Right forelimb (tissue), 1 donor: ENCODE measurements at places on chromosomes 12 and 14.
A peak's percentile ranks its signal among the peaks of the same experiment; 100 is the strongest.

DNA sequence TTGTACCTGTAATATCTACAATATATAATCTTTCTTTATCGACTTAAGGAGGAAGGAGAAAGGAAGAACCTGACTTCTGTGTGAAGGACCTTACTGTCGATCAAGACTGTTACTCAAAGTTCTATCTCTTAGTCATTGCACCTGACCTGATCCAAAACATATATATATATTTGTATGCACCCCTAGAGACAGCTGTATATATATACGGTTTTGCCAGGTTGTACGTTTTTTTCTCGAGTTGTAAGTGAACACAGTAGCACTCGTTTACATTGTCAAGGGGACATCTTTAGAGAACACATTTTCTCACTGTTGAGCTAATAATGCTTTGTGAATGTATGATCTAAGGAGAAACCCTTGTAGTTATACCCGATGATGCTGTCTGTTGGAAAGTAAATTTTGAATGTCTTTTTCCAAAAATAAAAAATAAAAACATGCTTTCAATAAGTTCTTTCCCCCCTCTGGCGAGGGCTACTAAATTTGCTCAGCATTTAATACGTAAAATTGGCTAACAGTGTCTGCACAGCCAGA lies 536 bp upstream of the SLC35E3 start:
- no peak for DNase-seq

DNA sequence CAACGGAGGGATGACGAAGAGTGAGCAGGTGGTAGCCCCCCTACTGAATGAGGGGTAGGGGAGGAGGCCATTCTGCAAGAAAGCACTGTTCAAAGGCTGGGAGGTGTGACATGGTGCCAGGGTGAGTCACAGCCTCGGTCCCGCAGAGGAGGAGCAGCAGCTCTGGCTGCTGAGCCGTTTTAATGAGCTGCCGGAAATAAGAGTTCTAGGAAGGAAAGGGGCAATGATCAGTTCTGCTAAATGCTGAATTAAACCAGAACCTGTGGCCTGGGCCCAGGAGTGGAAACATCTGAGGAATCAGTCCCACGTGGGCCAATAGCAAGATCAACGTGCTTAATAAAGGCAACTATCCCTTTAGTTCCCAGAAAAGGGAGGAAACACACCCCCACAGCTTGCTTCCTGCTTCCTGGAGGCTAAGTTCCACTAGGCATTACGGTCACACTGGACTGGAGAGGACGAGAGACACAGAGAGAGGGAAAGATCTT lies 3.6 kb downstream of the ABCD4 start:
- no peak for DNase-seq

GRCh38 chr12:77979597-77980250 lies 149.0 kb downstream of the NAV3 start:
- no peak for DNase-seq

- DNase-seq = no peak
Observed at GRCh38 chr12:113135178-113136127, at the start of gene RASAL1. Gene RASAL1, minus strand, starts transcription at chr12:113135761. Its CDS starts 299 bp downstream, at chr12:113135462.

- no peak for DNase-seq
Observed at GRCh38 chr12:113700943-113701342, 229.3 kb upstream of the LHX5 start.

DNA sequence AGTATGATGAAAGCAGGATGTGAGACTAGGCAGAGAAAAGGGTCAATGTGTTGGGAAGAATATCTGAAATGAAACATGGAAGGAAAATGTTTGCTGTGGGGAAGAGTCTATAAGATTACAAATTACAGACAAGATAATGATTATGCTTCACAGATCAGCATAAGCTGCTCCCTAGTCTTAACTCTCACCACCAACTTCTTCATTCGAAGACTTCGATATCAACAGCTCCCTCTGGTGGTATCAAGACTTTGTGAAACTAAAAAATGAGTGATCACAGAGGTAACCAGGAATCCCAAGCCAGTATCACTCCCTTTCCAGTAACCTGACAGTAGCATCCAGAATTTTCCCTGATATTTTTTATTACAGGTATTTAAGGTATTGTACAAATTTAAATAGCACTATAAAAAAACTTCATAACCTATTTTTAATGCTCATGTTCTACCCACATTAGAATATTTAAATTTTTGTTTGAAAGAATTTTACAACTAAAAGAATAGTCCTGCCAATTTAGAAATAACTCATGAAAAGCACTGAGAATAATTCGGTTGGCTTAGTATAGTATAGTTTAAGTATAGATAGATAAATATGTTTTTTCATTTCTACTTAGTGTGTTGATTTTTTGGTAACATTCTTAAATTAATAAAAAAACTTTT lies 84.4 kb downstream of the C2CD5 start:
- DNase-seq = no peak

DNA sequence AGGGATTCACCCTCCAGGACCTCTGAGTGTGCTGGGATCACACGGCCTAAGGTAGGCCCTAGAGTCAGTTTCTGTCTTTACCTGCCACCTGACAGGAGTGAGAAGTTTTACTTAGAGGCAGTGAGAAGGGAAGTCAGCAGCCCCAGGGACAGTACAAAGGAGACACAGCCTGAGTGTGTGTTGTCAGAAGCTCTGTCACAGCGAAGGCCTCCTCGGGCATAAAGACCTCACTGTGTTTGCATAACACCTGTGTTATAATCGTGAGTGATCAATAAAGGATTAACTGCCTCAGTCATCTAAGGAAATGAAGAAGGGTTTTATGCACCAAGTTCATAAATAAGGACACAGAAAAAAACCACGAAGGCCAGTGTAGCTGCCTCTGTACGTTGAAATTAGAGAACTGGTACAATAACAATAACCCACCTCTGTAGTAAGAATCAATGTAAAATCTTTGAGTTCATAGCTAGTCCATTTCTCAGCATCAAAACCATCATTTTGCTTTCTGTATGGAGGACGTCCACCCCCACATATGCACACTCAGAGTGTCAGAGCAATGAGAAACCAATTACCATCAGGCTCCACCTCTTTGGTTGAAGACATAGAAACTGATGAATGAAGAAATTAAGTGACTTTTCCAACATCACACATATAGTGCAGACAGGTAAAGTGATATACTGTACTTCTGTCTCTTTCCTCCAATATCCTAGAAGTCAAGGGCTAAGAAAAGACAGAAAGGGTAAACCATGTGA lies 159.3 kb downstream of the DAD1 start:
- no peak for DNase-seq

- no peak for DNase-seq
Observed at GRCh38 chr12:12784911-12785814, at the start of gene APOLD1. Gene APOLD1, plus strand, starts transcription at chr12:12785659. Its CDS starts 33 bp downstream, at chr12:12785692.

- DNase-seq = no peak
Observed at GRCh38 chr12:128266541-128267130, 334 bp upstream of the TMEM132C start.

DNA sequence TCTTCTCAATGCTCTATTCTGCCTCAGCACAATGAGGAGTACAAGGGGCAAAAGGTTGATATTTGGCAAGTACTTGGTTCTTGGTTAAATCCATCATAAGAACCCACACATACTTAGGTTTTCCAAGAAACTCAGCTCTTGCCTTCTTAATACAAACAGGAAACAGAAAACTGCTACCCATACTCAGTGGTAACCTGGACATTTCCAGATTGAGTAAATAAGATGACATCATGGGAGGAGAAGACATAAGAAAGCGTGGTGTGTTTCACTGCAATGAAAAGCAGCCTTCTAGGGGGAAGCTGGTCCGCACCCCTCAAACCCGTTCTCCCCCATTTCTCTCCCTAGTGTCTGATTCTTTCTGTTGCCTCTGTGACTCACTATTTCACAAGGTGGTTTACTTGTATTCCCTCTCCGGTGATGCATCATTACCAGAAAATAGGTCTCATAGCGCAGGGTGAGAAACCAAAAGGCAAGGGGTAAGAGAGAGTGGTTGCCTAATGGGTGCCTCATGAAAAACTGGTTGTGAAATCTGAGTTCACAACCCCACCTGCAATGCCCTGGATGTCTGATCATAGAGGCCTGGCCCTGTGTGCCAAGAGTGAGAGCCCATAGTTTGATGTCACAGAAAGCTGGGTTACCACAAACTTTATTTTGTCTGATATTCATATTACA lies 326.5 kb upstream of the TBX3 start:
- DNase-seq = no peak

DNA sequence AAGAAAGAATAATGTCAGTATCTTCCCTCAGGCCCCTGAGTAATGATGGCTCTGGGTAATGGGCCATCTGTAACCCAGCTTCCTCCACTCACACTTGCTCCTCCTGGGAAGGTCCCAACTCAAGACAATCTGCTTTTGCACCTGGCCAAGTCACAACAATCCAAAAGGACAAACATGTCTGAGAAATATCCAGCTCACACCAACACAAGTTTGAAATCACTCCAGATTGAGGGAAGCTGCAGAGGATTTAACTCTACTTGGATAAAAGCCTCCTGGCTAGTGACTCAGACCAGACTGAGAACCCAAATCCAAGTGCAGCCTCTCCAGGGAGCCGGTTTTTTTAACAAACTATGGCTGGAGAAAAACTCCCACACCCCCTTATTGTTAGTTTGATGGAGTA lies 34.2 kb downstream of the RTRAF start:
- no peak for DNase-seq

DNA sequence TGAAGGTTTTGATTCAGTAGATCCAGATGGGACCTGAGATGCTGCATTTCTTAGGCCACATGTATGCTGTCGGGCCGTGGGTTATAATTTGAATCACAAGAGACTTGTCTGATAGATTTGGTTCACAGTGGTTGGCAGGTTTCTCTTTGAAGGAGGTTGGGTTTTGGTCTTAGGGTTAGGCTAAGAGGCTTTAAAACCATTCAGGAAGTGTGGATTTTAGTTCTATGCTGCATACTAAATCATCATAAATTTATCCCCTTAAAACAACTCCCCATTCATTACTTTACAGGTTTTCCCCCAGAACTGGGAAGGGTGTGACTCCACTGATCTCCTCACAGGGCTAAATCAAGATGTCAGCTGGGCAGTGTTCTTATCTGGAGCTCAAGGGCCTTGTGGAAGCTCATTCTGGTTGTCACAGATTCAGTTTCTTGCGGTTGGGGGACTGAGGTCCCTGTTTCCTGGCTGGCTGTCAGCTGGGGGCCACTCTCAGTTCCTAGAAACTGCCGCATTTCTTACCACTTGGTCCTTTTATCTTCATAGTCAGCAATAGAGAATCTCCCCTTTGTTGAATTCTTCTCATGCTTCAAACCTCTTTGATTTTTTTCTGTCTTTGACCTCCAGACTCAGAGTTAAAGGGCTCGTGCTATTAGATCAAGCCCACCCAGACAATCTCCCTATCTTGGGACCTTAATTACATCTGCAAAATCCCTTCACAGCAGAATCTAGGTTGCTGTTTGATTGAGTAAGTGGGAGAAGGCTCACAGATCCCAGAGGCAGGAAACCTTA lies 20.6 kb upstream of the PCNX1 start:
- DNase-seq = no peak

DNA sequence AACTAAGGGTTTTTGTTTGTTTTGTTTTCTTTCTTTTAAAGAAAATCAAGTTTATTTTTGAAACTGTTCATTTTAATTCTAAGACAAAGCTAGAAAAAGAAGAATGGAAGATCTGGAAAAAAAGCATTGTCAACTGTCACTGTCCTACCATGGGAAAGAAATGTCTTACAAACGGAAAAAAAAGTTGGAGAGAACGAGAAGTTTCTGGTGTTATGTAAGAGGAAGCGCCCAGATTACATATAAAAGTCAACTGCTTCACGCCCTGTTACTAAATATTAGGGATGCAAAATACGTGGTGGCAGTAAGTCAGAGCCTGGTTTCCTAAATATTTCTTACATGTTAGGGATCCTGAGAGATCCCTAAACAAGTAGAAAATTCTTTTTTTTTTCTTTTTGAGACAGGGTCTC lies 14.3 kb upstream of the FBXL14 start:
- no peak for DNase-seq

GRCh38 chr14:58362798-58363412 lies 32.8 kb upstream of the TOMM20L start:
- DNase-seq = no peak

DNA sequence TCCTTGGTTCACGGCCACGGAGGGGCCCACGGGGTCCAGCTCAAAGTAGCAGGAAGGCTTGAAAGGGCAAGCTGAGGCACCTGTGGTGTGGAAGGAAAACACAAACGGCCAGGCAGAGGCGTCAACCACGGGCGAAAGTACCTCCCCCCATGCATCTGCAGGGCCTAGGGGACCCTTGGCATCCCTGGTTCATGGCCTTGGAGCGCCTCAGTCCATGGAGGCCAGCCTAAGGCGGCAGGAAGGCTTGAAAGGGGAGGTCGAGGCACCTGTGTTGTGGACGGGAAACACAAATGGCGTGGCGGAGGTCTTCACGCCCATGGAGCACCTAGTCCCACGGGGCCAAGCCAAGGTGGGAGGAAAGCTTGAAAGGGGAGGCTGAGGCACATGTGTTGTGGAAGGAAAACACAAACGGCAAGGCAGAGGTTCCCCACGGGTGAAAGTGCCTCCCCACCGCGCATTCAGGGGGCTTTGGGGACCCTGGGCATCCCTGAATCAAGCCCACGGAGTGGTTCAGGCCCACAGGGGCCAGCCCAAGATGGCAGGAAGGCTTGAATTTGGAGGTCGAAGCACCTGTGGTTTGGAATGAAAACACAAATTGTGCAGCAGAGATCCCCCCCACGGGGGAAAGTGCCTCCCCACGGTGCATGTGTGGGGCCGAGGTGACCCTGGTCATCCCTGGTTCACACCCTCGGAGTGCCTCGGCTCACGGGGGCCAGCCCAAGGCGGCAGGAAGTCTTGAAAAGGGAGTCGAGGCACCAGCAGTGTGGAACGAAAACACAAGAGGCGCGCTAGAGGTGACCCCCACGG lies 380.8 kb downstream of the ALG10 start:
- DNase-seq = peak; percentile 21

DNA sequence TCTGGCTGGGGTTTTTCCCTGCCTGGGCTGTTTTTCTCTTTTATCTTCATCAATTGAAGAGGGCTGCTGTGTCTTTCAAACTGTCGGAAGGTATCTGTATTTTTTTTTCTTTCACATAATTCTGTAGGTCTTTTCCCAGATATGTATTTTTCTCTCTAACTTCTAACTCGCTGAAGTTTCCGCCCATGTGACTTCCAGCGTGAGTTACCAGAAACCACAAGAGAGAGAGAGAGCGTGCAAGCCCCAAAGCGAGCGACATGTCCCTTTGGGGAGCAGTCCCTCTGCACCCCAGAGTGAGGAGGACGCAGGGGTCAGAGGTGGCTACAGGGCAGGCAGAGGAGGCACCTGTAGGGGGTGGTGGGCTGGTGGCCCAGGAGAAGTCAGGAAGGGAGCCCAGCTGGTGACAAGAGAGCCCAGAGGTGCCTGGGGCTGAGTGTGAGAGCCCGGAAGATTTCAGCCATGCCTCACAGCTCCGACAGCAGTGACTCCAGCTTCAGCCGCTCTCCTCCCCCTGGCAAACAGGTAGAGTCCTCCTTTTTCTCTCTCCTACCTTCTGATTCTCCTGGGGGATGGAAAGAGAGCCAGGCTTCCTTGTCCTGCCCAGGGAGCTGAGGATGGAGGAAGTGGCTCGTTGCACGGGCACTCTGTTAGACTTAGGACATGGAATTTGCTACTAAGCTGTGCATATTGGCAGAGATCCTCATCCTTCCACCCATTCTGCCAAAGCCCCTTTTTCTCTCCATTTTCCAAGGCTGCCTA lies at the start of gene BATF:
Gene BATF (plus strand): TSS at position 246 of the 759 bp plus-strand sequence. CDS start 214 bp downstream, at position 460.
- no peak for DNase-seq

DNA sequence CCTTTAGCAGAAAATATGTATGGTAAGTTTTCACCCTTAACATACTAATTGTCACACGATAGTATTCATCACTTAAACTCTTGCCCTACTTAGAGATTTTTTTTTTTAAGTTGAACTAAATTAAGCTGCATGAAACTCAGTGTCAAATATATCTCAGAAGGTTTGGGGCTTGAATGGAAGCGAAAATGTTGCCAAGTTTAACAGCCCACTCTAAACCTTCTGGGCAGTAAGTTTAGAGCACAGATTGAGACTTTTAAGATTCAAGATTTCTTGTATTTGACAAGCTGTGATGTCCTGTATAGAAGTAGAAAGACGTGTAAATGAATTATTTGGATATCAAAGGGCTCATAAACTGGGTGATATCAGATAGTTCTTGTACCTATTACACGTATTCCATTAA lies 287.3 kb upstream of the FLRT2 start:
- DNase-seq = no peak
